ENCODE measurements at places on chromosomes 16 and 17.

DNA sequence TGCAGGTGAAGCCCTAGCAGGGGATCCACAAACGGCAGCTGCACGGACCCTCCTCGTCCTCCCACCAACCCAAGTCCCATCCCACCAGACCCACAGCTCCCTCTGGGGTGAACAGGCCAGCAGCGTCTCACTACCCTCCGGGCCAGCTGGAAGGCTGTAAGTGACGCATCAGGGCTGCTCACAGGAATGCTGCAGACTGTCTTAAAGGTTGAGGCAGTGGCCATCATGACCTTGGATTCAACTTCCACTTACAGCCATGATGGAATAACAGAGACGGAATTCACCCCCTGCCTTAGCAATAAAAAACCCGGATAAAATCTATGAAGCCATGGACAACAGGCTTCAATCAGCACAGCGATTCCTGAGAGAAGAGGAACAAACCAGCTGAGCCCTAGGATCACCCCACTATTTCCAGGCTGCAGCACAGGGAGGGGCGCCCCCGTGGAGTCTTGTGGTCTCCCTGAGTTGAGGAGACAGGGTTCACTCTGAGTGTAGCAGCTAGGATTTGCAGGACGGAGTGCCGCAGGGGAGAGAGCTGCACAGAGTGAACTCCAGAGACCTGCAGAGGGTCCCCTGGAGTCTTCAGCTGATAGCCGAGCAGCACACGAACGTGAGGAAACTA, 10.5 kb downstream of the FAM83G start:
- DNase-seq = no peak

DNA sequence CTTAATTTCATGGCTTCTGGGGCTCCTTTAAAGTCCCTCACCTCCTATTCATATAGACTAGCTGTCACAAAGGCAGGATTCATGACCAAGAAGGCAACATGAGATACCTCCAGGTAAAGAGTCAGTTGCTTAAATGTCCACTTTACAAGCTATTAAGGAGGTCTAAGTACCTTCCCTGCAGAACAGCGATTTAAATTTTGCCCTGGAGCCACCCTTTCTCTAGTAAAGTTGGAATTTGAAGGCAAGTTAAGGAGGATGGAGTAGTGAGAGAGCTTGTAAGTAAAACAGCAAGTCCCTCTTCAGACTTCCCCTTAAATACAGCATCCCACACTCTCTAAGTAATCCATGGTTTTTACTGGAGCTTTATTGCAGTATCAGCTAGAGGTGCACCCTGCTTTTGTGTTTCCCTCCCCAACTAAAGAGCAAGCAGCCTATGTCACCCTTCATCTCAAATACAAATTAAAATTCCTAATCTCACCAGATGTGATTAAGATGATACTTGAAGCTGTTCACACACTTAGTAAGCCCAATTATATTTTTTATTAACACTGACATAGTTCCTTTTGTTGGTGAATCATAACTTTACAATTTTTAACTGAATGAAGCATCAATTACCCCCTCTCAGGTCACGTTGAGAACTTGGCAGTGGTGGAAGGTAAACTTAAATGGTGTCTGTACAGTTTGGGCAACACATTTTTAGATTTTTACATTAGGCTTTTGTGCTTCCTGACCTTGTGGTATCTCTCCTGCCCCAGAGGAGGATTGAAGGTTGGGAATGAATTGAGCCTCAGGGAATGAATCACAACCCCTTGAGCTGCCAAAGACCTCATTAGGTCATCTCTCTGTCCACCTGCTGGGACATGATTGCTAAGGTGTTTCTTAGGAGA, 108.9 kb downstream of the TANGO6 start:
- DNase-seq = no peak

- DNase-seq = no peak
Measured at GRCh38 chr16:649631-650030, 466 bp downstream of the WDR90 start.

GRCh38 chr16:86299882-86300610, 210.3 kb upstream of the FOXF1 start:
- no peak for DNase-seq

All from NCI-H1092 treated with DMSO at 0.1 percent for 48 hours (cell line).